Testis (tissue), 5 donors: ENCODE measurements at places on chromosomes 3 and 15. TPM values are rescaled to one million over a fixed set of nuclear protein-coding genes. Genes with fewer than 3 reads are reported as not detected.

CHRD gene
- 4.3 TPM for polyA plus RNA-seq

PRR20G gene
- 10.5 TPM for polyA plus RNA-seq

B3GALNT1 gene
- 17.0 TPM for polyA plus RNA-seq

FAM174B gene
- 18.7 TPM for polyA plus RNA-seq

SLC28A2 gene
- not detected for polyA plus RNA-seq

SENP8 gene
- 22.7 TPM for polyA plus RNA-seq

SPRED1 gene
- 9.3 TPM for polyA plus RNA-seq

FAM43A gene
- polyA plus RNA-seq, result 7.5 TPM

NR1I2 gene
- polyA plus RNA-seq, result 0.57 TPM

CTXN2 gene
- 1.6 TPM for polyA plus RNA-seq

PLXND1 gene
- 69.2 TPM for polyA plus RNA-seq

AAGAB gene
- 40.4 TPM for polyA plus RNA-seq

TBL1XR1 gene
- 44.2 TPM for polyA plus RNA-seq

ARGFX gene
- polyA plus RNA-seq, result not detected

SMCO1 gene
- polyA plus RNA-seq, result 0.91 TPM

ST8SIA2 gene
- polyA plus RNA-seq, result 0.24 TPM

CAPN3 gene
- polyA plus RNA-seq, result 53.0 TPM

RBPMS2 gene
- 9.7 TPM for polyA plus RNA-seq

ACKR2 gene
- polyA plus RNA-seq, result 2.7 TPM

PRRT3 gene
- polyA plus RNA-seq, result 7.6 TPM

CA12 gene
- polyA plus RNA-seq, result 8.0 TPM

CCDC9B gene
- polyA plus RNA-seq, result 20.4 TPM

FOXL2NB gene
- 2.3 TPM for polyA plus RNA-seq

FSIP1 gene
- 11.2 TPM for polyA plus RNA-seq

ZIC1 gene
- 1.4 TPM for polyA plus RNA-seq

LXN gene
- 15.1 TPM for polyA plus RNA-seq

IL20RB gene
- 12.5 TPM for polyA plus RNA-seq

C2CD4A gene
- 0.08 TPM for polyA plus RNA-seq

SLC2A2 gene
- 0.12 TPM for polyA plus RNA-seq

RYR3 gene
- 4.4 TPM for polyA plus RNA-seq

ZNF660 gene
- polyA plus RNA-seq, result 4.1 TPM

SLC24A5 gene
- 1.8 TPM for polyA plus RNA-seq

DZIP3 gene
- 42.0 TPM for polyA plus RNA-seq

NME9 gene
- 11.5 TPM for polyA plus RNA-seq

SLC6A1 gene
- 14.4 TPM for polyA plus RNA-seq

ITIH4 gene
- polyA plus RNA-seq, result 30.2 TPM

FOXB1 gene
- polyA plus RNA-seq, result 7.4 TPM

FEZF2 gene
- not detected for polyA plus RNA-seq

PRSS50 gene
- polyA plus RNA-seq, result 0.92 TPM

GOLGA6B gene
- 8.6 TPM for polyA plus RNA-seq

CELF6 gene
- polyA plus RNA-seq, result 10.1 TPM

VWA5B2 gene
- 2.5 TPM for polyA plus RNA-seq

GOLGA6D gene
- 13.3 TPM for polyA plus RNA-seq

NEK10 gene
- 83.2 TPM for polyA plus RNA-seq

ATP2B2 gene
- polyA plus RNA-seq, result 1.1 TPM

CCRL2 gene
- 1.2 TPM for polyA plus RNA-seq

SLC22A14 gene
- polyA plus RNA-seq, result 11.9 TPM
